AG10803 (cell line): ENCODE measurements at places on chromosomes 4 and X.

DNA sequence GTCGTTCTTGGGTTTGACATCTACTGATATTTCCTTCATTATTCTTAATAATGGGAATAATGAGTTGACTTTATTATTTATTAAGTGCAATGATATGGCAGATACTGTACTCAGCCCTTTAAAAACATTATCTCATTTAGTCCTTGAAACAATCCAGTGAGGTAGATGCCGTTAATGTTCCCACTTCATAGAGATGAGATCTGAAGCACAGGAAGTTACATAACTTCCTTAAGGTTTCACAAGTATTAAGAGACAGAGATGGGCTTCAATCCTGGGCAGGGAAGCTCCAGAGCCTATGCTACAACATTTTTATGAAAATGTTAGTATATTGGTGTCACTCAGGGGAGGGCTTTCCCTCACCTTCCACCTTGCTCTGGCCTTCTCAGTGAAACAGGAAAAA is 9.7 kb upstream of the KLHL13 start:
- DNase-seq = no peak

DNA sequence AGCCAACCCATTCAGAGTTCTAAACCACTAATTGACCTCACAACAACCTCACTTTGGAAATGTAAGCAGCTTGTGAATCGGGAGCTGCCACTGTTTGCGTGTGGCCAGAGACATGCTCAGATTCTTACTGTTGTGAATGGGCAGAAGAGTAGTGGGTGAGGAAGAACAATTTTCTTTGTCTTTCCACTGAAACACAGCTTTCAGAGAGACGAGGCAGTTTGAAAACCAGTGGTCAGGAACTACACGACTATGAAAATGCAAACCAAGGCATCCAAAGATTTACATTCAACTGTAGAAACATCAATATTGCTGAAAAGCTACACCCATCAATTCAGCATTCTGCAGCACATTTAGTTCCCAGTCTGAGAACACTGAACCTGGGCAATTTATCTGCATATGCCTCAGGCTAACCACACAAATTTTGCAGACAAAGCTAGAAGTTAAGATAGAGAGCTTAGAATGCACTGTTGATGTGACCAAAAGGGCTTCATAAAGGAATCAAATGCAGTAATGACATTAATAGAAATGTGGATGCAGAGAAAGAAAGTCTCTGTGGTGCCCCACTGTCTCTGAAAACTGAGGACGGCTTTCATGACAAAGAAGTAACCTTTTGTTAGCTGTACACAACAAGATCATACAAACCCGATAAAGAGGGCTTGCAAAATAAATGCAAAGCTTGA is 134.3 kb downstream of the APBB2 start:
- no peak for DNase-seq

DNA sequence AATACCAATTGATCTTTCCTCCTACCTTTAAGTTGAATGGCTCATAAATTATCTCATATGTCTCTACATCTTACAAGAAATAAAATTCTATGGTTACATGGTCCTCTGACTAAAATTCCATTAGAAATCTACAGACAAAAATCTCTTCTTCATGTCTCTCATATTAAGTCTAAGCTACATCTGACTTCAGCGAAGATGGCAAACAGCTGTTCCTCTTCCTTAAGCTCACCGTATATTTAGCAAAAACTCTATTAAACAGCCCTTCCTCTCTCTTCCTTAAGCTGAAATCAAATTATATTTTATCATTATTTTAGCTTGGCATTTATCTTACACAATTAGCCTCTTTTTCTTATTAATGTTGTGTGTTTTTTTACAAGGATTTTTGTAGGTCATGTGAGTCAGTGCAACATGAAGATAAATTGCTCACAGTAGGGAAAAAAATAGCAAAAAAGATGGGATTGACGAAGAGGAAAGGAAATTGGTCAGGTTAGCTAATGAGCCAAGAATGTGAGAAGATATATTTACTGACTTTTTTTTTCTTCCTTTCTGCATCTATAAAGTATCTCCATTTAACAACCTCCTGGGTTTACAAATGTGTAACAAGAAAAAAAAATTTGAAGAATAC is 2412.8 kb downstream of the ARAP2 start:
- peak; percentile 68 for DNase-seq

DNA sequence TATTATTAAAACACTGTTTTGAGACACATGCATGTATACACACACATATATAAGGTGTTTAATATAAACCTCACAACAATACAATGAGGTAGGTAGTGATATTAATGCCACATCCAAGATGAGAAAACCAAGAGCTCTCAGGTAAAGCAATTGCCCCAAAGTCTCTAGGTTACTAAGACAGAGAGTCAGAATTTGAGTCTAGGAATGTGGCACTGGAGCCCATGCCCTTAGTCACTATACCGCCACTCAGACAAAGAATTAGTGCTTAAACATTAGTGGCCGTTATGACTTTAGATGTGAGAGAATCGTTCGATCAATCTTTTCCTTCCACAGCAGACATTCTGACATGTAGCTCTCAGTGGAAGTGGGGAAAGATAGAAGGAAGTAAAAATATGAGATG is 108.2 kb upstream of the ACSL4 start:
- DNase-seq = no peak

GRCh38 chrX:4708970-4709760 is 995.7 kb upstream of the PRKX start:
- no peak for DNase-seq

GRCh38 chrX:122220644-122221373 is 963.3 kb upstream of the GRIA3 start:
- no peak for DNase-seq

GRCh38 chr4:35697210-35697736 is 547.0 kb downstream of the ARAP2 start:
- no peak for DNase-seq

GRCh38 chr4:128553686-128554515 is 255.6 kb upstream of the JADE1 start:
- no peak for DNase-seq

GRCh38 chrX:70437011-70437410 is 7.6 kb upstream of the DLG3 start:
- no peak for DNase-seq

GRCh38 chr4:69909195-69909594 is 21.7 kb upstream of the CSN1S1 start:
- no peak for DNase-seq

GRCh38 chr4:125389713-125390112 is 75.0 kb downstream of the FAT4 start:
- DNase-seq = peak; percentile 98

- DNase-seq = no peak
These were observed 176.4 kb downstream of the PTTG2 start for GRCh38 chr4:38136604-38137003.

GRCh38 chr4:152935631-152936445 is at the start of gene FHDC1:
FHDC1 (plus strand) TSS chr4:152936323; CDS start chr4:152943058, 6,735 bp downstream.
- no peak for DNase-seq

- DNase-seq = no peak
These were observed 69.0 kb downstream of the LNX1 start for GRCh38 chr4:53522334-53522733.

DNA sequence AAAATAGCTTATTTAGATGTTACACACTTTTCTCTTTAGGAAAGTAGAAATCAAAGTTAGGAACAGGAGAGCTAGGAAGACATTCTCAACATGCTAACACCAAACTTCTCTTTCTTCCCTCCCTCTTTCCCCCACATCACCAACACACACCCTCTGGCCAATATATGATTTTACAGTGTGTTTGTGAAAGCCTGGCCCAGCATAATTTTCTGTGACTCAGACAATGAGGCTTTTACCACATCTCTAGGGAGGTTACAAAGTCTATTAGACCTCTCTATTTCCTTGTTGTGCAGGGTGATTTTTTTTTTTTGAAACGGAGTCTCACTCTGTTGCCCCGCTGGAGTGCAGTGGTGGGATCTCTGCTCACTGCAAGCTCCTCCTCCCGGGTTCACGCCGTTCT is 189.9 kb downstream of the AASDH start:
- DNase-seq = no peak

DNA sequence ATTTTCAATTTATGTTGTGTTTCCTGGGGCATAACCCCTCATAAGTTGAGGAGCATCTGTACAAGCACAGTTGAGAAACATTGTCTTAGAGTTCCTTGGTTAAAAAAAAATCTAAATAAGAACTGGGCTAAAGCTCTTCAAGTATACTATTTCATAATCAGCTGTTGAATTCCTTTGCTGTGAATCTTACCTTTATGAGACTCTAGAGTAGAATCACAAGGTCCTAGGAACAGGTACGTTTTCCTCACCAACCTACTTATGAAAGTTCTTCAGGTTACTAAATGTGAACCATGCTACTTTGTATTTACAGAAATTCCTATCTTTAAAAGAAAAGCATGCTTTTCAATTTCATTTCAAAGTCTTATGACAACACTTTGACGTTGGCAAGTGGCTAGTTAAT is 20.9 kb upstream of the SOD3 start:
- peak; percentile 27 for DNase-seq

DNA sequence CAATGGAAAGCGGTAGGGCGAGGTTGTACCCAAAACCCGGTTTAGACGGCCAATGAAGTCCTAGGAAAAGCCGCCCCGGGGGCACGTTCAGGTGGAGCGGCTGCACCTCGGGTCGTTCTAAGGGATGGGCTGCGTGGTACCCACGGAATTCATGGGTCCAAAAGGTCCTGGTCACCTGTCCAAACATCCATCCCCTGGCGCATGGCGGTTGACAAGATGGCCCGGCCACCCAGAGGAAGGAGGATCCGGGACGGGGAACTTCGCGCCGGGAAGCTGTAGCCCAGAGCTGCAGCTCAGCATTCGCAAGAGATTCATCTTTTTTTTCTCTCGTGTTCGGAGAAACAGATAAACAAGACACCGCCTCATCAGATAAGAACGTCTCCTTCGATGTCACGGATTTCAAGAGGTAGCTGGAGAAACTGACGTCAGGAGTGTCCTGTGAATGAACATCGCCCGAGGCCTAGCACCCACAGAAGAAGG is 10.9 kb downstream of the PITX2 start:
- DNase-seq = no peak

DNA sequence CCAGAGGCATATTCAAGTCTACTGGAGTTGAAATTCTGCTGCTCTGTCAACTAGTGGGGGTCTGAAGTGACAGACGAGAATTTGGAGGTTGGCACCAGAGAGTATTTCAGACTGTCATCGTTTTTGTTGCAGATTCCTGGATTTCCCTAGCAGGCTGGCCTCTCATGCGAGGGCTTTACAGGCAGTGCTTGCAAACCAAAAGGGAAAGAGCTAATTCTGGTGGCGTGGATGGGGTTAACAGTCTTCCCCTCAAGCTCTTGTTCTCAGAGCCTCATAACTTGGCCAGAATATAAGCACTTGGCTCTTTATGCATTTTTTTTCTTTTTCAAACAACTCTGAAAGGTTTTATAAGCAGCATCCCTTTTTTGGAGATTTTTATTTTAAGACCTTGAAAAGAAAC is at the start of gene SPARCL1:
Gene SPARCL1 (minus strand): TSS at position 190 of the 400 bp plus-strand sequence. CDS start 29,802 bp downstream, outside the sequence.
- no peak for DNase-seq

DNA sequence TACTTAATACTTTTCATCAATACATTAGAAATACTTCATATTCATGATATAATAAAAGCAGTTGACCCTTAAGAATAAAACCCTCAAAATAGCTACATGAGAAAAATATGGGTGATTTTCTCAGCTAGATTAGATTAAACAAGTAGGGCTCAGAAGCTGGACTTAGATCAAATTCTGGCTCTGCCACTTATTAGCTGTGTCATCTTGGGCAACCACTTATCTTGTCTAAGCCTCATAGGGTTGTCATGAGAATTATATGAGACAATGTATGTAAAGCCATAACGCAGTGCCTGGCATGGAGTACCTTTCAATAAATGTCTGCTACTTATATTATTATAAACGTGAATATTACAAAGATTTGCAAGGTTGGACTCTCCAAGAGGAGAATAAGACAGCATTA is 84.3 kb upstream of the PGRMC2 start:
- no peak for DNase-seq

GRCh38 chr4:62644372-62644771 is 1444.2 kb downstream of the ADGRL3 start:
- DNase-seq = no peak

DNA sequence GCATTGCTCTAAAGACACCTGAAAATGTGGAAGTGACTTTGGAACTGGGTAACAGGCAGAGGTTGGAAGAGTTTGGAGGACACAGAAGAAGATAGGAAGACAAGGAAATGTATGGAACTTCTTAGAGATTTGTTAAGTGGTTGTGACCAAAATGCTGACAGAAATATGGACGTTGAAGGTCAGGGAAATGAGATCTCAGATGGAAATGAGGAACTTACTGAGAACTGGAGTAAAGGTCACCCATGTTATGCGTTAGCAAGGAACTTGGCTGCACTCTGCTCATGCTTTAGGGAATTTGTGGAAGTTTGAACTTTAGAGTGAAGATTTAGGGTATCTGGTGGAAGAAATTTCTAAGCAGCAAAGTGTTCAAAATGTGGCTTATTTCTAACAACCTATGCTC is 99.4 kb downstream of the FAM13A start:
- no peak for DNase-seq

DNA sequence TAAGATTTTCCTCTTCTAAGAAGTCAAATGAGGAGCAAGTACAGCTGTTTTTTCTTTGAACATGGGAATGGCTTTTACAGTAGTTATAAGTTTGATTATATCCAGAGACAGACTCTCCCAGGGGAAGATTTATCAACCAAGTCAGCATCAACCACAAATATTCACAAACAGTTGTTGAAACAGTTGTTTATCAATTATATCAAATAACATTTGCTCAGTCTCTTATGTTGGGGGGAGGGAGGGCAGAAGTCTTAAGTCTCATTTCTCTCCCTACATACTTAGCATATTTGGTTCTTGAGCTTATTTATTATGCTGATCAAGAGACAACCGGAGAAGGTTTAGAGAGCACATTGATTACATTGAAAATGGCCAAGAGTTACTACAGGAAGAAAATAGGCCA is 110.1 kb downstream of the FBXO8 start:
- no peak for DNase-seq

GRCh38 chr4:7253837-7254236 is 61.5 kb downstream of the SORCS2 start:
- DNase-seq = no peak

GRCh38 chrX:9153300-9153699 is 119.4 kb upstream of the FAM9B start:
- DNase-seq = peak; percentile 44

GRCh38 chr4:23773884-23774636 is 115.8 kb downstream of the PPARGC1A start:
- no peak for DNase-seq

DNA sequence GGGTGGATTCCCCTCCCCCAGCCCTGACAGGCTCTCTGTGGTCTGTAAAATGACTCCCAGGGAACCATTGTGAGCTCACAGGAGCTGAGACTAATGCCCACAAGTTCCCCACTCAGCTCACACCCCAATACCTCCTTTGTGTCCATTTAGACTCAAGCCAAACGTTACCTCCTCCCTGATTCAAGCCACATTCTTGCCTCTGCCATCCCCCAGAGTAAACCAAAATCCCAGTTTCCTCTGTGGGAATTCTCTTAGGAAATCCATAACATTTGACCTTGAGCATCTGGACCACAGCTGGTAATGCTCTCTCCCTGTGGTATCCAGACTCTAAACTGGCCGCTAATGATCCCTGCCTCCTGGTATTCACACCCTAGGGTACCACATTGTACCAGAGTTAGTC is 26.3 kb upstream of the KDM5C start:
- DNase-seq = peak; percentile 85

GRCh38 chr4:125801373-125801772 is 486.6 kb downstream of the FAT4 start:
- peak; percentile 76 for DNase-seq
